Neural crest cell (in vitro differentiated cells): ENCODE measurements at places on chromosomes 7 and 10. TPM values are rescaled to one million over a fixed set of nuclear protein-coding genes. Genes with fewer than 3 reads are reported as not detected.

DNA sequence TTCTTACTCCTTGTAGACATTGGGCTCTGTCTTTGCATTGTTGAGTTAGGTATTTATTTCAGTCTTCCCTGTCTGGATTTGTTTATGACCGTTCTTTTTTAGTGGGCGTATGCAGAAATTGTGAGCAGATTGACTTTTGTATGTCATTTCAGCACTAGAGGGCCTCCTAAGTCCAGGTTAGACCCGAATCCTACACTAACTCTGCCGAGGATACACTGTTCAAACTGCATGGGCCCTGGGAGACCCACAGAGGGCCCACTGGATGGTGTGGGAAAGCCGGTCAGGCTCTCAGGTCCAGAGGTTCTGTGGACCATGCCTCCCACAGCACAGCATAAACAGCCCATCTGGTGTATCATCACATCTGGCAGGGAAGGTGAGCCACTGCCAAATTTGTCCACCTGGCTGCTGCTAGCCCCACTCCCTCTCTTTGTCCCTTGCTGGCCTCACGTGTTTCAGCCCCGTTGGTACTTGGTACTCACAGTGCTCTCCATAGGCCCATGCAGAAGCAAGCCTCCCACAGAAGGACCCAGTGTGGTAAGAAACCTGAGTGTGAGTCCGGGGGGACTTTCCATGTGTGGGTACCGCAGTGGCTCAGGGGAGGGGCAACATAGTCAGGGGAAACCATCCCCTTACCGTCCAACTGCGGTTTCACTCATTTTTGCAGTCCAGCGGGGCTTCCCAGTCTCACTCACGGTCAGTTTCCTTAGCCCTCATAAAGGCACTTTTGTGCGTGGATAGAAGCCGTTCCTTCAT, 112.8 kb downstream of the APBB1IP start:
- no peak overlapping the region for H3K4me3 ChIP-seq
- no peaks in the 10 kb centered on the region for H3K27me3 ChIP-seq
- no peak overlapping the region for H3K27ac ChIP-seq
- no peak for DNase-seq
- no peaks in the 10 kb centered on the region for H3K4me1 ChIP-seq
- peaks cover 3% of the 10 kb centered on the region for H3K36me3 ChIP-seq

DNA sequence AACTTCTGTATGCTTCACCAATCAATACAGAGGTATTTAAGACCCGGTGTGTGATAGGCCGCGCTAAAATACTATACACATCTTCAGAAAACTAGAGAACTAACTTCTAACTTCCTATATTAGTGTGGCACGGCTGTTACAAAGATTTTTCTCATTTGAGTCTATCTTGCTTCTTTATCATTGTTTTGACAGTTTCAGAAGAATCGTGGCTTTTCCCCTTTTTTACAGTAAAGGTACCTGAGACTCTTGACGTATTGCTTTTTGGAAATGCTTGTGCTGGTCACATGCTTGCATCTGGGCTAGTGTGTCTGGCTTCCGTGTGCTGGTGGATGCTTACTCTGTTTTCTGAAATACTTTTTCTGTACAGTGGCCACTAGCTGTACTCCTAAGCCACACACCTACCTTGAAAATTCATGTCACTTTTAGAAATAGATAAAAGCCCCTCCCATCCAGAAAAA, 12.7 kb downstream of the IKZF1 start:
- H3K36me3 ChIP-seq = no peaks in the 10 kb centered on the region
- peaks cover 60% of the 10 kb centered on the region for H3K4me1 ChIP-seq
- H3K27me3 ChIP-seq = peaks cover 6% of the 10 kb centered on the region
- no peak overlapping the region for H3K27ac ChIP-seq

DNA sequence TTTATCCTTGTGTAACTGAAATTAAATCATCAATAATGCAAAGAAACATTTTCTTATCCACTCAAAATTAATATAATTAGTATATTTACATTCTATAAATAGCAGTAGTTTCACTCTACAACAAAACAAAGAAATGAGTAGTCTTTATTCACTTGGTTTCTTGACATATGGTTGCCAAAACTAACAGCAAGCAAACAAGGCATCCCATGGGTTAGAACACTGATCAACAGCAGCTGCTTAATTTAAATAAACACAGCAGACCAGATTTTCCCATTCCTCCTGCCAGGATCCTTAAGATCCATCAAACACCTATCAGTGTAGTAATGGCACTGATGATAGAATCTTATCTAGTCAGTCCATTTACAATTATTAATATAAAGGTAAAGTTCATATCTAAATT, 22.1 kb downstream of the NCAPG2 start:
- H3K36me3 ChIP-seq = peaks cover 4% of the 10 kb centered on the region
- H3K4me1 ChIP-seq = no peaks in the 10 kb centered on the region
- DNase-seq = no peak

GRCh38 chr7:601036-601594, 81.5 kb upstream of the PDGFA start:
- H3K4me3 ChIP-seq = no peak overlapping the region
- no peak for DNase-seq
- H3K36me3 ChIP-seq = no peaks in the 10 kb centered on the region
- no peaks in the 10 kb centered on the region for H3K27me3 ChIP-seq
- H3K4me1 ChIP-seq = peaks cover 16% of the 10 kb centered on the region

DNA sequence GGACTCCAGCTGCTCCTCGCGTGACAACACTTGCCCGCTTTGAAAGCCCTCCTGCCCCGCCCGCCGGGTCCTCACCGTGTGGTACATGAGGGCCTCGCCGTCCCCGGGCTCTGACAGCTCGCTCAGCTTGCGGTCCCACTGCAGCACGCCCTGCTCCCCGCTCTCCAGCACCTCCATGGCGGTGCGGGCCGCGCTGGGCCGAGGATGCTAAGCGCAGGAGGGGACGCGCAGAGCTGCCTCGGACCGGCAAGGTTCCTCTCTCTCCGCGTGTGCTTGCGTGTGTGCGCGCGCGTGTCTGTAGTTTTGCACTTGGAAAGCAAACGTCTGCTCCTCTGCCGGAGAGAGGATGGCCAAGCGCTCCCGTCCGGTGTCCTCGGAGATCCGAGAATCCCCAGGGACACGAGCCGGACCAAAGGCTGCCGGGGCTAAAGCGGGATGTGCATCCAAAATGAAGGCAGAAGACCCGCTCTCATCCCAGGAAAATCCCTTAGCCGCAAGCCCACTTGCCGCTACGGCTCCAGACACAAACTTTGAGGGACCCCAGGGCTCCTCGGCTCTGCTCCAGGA, at the start of gene CREB3L2:
CREB3L2 (minus strand) TSS at position 558 of the 567 bp plus-strand sequence; CDS start at position 177, 381 bp downstream.
- no peaks in the 10 kb centered on the region for H3K27me3 ChIP-seq
- peaks cover 40% of the 10 kb centered on the region for H3K4me1 ChIP-seq
- H3K4me3 ChIP-seq = peak within 1 kb of the TSS; percentile 91
- H3K36me3 ChIP-seq = no peaks in the 10 kb centered on the region
- peak; percentile 48 for DNase-seq

DNA sequence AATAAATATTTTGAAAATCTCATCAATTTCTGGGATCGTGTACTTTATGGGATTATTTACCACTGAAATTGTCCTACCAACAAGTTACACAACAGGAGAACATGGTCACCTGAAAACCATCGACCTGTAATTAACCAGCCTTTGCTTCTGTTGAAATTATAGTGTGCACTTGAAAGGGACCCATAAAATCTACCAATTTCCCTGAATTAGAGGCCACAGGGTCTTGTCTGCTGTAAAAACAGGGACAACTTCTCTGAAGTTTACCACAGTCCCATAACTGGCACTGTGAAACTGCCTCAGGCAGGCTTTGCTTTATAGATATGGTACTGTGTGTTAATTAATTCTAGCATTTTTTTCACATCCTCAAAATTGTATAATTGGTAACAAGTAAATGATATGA, 37.7 kb downstream of the RAB19 start:
- no peaks in the 10 kb centered on the region for H3K27me3 ChIP-seq
- H3K36me3 ChIP-seq = peaks cover under 1% of the 10 kb centered on the region
- no peak overlapping the region for H3K4me3 ChIP-seq

DNA sequence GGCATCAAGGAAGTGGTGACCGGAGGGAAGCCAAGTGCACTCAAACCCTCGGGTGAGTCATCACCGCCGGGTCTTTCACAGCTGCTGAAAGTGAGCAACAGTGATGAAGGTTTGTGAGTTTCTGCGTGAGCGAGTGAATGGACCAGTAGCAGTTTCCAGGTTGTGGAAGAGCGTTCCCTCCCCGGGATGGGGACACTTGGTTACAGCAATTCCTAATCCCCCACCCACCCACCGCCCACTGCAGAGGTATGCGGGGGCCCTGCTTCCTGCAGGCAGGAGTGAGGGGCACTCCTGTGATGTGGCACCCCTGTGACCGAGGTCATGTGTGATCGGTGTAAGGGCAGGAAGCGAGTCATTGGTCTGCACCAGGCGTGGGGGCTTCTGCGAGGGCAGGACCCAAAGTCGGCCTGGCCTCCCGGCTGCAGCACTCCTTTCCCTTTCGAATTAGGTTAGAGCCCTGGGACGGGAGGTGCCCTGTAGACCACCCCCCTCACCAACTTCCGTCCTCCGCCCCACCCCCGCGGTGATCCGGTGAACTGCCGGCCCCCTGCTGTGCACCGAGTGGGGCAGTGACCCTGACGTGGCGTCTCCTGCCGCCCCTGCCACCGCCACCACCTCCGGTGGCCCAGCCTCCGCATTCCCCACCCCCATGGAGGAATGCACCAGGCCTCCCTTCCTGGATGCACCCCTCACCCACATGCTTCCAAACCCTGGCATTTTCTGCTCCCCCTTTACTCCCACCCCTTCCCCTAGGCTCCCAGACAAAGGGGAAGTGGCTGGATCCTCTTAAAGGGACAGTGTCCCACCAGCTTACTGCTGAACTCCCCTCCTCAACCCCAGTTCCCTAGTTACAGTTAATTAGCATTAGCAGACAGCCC, 10.9 kb downstream of the LIMK1 start:
- peak overlapping the region; percentile 86 for H3K4me3 ChIP-seq
- peaks cover 35% of the 10 kb centered on the region for H3K4me1 ChIP-seq
- no peak for DNase-seq

GRCh38 chr7:15795393-15795792, 108.9 kb upstream of the MEOX2 start:
- peaks cover 4% of the 10 kb centered on the region for H3K4me1 ChIP-seq
- H3K36me3 ChIP-seq = no peaks in the 10 kb centered on the region
- H3K27me3 ChIP-seq = no peaks in the 10 kb centered on the region
- no peak for DNase-seq
- no peak overlapping the region for H3K27ac ChIP-seq
- no peak overlapping the region for H3K4me3 ChIP-seq

DNA sequence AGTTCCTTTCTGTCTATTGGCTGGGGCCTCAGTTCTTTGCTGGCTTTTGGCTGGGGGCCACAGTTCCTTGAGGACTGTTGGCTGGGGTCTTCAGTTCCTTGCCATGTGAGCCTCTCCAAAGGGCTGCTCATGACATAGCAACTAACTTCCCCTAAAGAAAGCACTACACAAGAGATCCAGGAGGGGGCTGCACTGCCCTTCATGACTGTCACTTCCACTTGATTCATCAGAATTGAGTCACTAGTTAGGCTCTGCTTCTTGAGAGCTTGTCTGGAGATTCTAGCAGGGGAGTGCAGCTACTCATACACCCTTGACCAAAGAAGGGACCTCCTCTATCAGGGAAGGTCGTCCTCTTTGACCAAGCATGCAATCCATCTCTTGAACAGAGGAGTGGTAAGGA, 38.0 kb upstream of the MKX start:
- no peaks in the 10 kb centered on the region for H3K27me3 ChIP-seq
- no peaks in the 10 kb centered on the region for H3K4me1 ChIP-seq
- no peak overlapping the region for H3K27ac ChIP-seq
- H3K4me3 ChIP-seq = no peak overlapping the region
- DNase-seq = no peak

- H3K27me3 ChIP-seq = no peaks in the 10 kb centered on the region
- H3K36me3 ChIP-seq = peaks cover 2% of the 10 kb centered on the region
- no peak overlapping the region for H3K4me3 ChIP-seq
- peaks cover 8% of the 10 kb centered on the region for H3K4me1 ChIP-seq
- H3K27ac ChIP-seq = no peak overlapping the region
Observed at GRCh38 chr7:4791738-4792536, 16.5 kb downstream of the AP5Z1 start.

- H3K27me3 ChIP-seq = no peaks in the 10 kb centered on the region
- H3K4me1 ChIP-seq = no peaks in the 10 kb centered on the region
- H3K36me3 ChIP-seq = no peaks in the 10 kb centered on the region
- no peak overlapping the region for H3K4me3 ChIP-seq
- DNase-seq = no peak
Observed at GRCh38 chr7:11776039-11776438, 56.0 kb downstream of the THSD7A start.

DNA sequence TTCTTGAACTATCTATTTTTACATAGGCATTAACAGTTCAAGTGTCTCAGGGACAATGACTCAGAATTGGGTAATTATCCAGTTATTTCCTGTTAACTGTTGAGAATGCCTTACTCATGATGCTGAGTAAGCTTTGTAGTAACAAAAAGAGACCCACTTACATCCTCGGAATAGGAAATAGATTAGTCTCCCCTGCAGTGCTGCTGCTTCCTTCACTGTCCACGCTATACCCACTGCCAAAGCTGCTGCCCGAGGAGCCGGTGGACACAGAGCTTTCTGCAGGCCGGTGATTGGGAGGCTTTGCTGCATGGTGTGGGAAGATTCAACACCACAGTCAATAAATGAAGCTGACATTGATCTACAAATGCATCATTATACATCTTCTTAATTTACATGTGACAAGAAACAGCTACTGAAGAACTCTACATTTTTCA, 357.1 kb downstream of the PCLO start:
- no peak for DNase-seq
- H3K27ac ChIP-seq = no peak overlapping the region
- H3K27me3 ChIP-seq = no peaks in the 10 kb centered on the region
- no peak overlapping the region for H3K4me3 ChIP-seq
- peaks cover 9% of the 10 kb centered on the region for H3K4me1 ChIP-seq

DNA sequence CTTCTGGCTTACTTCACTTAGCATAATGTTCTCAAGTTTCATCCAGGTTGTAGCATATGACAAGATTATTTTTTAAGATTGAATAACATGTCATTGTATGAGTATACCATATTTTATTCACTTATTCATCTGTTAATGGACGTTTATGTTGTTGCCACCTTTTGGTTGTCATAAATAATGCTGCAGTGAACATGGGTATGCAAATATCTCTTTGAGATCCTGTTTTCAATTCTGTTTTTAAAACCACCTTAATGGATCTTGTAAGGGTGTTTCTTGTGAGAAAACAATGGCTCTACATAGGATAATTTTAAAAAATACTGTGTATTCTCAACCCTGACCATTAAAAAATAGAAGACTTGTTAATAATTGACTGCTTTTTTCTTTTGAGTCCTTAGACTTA, 290.7 kb upstream of the TMEM229A start:
- H3K4me1 ChIP-seq = no peaks in the 10 kb centered on the region
- DNase-seq = no peak
- H3K27ac ChIP-seq = no peak overlapping the region
- no peak overlapping the region for H3K4me3 ChIP-seq
- no peaks in the 10 kb centered on the region for H3K36me3 ChIP-seq
- H3K27me3 ChIP-seq = no peaks in the 10 kb centered on the region

GRCh38 chr7:68682910-68683309, 915.4 kb upstream of the AUTS2 start:
- no peak overlapping the region for H3K27ac ChIP-seq
- H3K36me3 ChIP-seq = no peaks in the 10 kb centered on the region
- no peak for DNase-seq
- H3K4me1 ChIP-seq = peaks cover 22% of the 10 kb centered on the region
- H3K4me3 ChIP-seq = no peak overlapping the region

Gene RHOBTB1
- 15.8 and 15.9 TPM in 2 replicates for total RNA-seq

Gene PPA1
- 174 and 179 TPM in 2 replicates for total RNA-seq

Gene HPS1
- total RNA-seq = 45.2 and 46.9 TPM in 2 replicates

Gene ACHE
- total RNA-seq = 1.7 and 2.0 TPM in 2 replicates

Gene CCL24
- not detected in 2 replicates for total RNA-seq
